ENCODE measurements at places on chromosomes 11 and 22.

DNA sequence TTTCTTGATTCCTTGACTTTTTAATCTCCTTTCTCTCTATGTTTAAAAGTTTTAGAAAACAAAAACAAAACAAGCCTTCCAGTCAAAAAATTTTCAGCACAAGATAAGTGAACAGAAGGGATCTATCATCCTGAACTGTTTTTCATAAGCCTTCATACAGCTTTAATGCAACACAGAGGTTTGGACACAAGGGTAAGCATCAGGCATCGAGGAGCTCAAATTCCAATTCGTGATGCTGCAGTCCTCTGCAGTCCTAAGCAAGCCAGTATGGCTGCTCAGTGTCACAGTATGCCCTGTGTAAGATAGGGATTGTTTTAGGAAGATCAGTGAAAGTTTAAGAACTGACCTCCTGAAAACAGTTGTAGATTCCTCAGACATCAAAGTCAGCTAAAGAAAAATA is 740.9 kb downstream of the NTM start:
- no peak for DNase-seq

- DNase-seq, result no peak
These were observed 762.2 kb downstream of the ETS1 start for GRCh38 chr11:127825183-127825582.

- DNase-seq, result no peak
These were observed 49.7 kb downstream of the LINC01488 start for GRCh38 chr11:69531071-69531716.

DNA sequence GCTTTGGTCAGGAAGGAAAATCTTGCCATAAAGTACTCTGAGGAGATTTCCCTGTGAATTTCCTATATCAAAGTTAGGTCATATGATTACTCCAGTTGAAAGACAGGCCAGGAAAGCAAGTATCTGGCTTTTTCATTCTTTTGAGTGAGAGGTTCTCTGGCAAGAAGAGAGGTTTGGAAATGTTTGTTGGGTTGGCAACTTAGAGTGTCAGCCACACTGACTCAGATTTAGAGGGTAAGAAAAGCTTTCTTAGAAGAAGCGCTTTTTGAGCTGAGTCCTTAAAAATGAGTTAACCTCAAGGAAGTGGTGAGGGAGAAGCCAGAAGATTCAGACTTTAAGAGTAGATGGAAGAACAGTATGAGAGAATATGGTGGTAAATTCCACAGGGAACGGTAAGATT is 86.1 kb upstream of the BDNF start:
- DNase-seq, result no peak

GRCh38 chr11:18191376-18191775 is 18.7 kb downstream of the MRGPRX4 start:
- DNase-seq, result no peak

DNA sequence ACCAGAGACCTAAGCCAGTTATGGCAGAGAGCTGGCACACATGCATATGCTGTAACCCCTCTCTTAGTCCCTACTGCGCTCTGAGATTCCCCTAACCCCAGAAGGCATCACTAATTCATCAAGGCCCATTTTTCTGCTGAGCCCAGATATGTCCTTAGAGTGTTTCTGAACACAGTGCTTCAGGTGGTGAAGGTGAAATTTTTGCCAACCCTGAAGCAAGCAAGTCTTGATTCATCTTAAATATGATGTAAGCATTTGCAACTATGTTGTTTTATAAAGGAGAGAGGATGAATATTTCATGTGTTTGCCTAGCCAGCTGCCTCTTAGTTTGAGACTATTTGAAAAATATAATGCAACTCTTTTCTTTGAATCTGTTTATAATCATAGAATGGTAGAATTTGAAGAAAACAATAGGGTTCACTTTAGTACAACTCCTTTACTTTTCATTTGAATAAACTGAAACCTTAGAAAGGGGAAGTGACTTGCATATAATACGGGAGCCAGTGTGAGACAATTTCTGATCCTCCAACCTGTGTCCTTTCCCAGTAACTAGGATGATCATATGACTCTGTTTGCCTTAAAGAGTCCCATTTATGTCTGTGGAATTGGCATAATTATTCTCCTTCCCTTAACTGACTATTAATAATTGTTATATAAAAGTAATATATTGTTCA is 194.3 kb upstream of the MTNR1B start:
- no peak for DNase-seq

DNA sequence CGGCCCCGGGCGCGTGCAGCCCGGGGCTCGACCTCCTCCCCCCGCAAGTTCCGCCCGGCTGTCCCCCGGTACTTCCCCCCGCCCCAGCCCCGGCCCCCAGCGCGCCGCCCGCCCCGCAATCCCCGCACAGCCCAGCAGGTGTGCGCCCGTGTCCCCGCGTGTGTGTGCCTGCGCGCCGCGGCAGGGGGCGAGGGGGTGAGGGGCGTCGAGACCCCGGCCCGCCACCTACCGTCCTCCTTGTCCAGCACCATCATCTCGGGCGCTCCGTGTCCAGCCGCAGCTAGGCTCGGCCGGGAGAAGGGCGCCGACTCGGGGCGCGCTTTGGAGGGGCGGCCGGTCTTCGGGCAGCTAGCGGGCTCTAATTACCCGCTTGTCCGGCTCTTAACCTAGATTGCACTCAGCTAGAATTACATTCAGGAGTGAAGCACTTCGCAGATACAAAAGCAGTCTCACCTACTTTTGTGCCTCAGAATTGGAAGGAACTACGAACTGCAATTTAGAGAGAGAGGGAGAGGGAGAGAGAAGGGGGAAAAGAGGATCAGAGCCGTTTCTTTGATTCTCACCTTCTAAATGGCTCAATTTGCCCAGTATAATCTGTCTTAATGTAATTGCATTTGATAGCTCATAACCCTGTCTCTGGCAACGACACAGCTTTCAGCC is 439 bp downstream of the LMO1 start:
- no peak for DNase-seq

GRCh38 chr11:85619499-85619898 is 7.6 kb downstream of the DLG2 start:
- no peak for DNase-seq

GRCh38 chr22:19868773-19869471 is 14.2 kb upstream of the GNB1L start:
- DNase-seq, result no peak

GRCh38 chr22:49756201-49756600 is 71.5 kb downstream of the BRD1 start:
- DNase-seq, result no peak

DNA sequence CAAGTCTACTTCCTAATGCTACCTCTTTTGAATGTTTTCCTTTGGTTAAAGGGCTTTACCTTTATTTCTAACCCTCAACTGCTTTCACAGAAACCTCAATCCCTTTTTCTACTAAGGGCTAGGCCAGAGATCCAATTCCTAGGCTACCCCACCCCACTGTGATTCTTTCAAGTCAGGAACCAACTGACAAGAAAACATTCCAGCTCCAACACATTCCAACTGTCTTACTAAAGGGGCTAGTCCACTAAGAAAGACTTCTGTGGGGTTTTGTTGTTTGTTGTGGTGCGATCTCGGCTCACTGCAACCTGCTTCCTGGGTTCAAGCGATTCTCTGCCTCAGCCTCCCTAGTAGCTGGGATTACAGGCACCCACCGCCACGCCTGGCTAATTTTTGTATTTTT is 151.3 kb downstream of the APOL5 start:
- no peak for DNase-seq

GRCh38 chr22:49906799-49907290 is 11.4 kb downstream of the ALG12 start:
- DNase-seq, result no peak

DNA sequence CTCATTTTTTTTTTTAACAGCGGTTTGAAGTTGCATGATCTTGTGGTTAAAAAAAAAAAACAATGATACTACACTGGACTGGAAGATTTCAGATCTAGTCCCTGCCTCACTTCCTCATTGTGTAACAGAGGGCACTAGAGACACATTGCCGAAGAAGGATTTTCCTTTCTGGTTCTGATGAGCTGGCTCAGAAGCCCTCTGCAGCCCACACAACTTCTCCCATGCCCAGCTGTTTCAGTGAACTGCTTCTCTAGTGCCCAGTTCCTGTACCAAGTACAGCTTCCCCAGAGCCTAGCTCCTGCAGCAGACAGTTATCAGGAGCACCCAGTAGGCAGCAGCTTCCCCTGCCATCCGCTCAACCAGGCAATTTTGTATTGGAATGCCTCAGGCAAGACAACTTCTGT is 29.5 kb upstream of the ANO5 start:
- no peak for DNase-seq

DNA sequence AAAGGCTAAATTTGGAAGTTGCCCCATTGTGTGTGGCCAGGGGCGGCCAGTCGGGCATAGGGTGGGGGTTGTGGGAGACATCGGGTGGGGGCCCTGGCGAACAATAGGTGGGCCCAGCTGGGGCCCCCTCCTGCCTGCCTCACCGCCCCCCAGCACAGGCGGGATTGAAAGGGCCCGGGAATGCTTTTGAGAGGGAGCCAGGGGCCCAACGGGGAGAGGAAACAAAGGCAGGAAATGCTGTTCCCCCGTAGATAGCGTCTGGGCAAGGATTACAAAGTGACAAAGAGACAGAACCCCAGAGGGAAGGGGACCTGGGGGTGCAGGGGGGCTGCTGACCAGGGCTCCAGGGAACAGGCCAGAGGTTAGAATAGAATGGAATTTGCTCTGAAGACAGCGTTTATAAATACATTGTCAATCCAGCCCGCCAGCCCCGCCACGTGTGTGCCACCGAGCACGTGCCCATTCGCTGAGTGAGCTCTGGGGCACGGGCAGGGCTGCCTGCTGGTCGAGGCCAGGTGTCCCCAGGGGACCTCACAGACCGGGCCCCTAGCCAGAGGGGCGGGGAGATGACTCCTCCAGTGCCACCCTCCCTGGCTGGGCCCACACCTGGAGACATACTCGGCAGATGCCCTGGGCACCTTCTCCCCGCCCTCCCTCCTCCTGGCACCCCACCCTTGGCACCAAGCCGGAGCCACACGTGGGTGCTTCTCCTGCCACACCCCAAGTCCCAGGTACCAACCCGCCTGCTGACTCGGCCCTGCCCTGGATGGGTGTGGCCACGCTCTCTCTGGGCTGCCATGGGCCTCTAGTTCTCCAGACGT is 9.7 kb downstream of the PDGFB start:
- DNase-seq, result no peak

DNA sequence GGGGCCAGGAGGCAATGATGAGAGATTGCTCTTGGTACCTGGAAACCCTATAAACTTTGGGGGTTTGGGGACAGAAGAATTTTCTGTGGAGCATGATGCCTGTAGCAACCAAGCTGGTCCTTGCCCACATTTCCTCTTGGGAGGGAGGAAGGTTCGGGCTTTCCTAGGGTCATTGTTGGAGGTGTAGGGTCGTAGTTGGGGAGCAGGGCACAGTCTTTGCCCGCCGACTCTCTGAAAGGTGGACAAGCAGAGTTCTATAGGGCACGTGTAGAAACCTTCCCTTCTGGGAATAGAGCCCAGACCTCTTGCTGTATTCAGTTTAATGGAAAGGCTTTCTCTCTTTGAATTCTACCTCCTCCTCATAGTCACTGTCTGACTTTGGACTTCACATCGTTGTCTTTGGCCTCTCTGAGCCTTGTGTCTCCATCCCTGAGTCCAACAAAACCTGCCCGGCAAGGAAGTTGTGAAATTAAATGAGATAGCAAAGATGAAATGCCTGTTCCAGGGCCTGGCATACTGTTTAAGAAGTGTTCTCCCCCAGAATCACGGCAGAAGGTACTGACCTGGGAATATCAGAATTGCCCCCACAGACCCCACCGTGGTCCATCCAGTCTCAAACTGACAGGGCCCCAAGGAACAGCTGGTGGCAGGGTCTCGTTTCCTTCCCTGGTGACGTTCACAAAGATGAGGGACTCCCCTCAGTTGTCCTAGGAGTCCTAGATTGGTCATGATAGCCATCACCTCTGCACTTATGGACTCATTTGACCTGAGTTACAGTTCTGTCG is 1.6 kb downstream of the PRDM11 start:
- DNase-seq, result no peak

DNA sequence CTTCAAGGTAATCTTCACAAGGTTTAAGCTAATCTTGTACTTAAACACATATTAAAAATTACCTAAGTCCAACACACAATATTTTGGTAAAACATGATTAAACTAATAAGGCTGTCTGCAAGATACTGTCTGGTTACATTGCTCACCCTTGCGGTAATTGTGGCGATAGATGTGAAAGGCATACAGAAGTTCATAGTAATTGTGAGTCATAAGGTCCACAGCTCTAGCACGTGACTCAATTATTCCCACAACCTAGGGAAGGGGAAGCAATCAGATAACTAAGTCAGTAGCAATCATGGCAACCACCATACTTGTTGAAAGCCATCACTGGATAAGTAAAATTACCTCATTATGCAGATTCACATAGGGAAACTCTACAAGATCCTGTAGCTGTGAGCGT is 30.5 kb upstream of the FNBP4 start:
- DNase-seq, result peak; percentile 37

GRCh38 chr22:38981005-38981991 is 849 bp upstream of the APOBEC3B start:
- DNase-seq, result no peak

- no peak for DNase-seq
These were observed 676.0 kb downstream of the NTM start for GRCh38 chr11:132046288-132046865.

DNA sequence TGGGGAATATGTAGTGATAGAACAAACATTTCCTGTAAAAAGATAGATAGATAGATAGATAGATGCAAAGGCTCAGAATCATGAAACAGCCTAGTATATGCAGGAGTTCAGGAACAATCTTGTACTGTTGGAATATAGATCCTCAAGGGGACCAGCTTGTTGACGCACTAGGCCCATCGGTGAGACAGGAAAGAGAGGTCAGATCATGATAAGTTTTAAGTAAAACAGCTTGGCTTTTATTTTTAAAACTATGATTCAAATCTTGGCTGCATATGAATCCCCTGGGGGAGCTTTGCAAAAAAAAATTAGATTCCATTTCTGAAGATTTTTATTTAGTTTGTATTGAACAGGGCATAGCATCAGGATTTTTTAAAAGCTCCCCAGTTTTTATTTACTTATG is 185.8 kb downstream of the TRPC6 start:
- no peak for DNase-seq

DNA sequence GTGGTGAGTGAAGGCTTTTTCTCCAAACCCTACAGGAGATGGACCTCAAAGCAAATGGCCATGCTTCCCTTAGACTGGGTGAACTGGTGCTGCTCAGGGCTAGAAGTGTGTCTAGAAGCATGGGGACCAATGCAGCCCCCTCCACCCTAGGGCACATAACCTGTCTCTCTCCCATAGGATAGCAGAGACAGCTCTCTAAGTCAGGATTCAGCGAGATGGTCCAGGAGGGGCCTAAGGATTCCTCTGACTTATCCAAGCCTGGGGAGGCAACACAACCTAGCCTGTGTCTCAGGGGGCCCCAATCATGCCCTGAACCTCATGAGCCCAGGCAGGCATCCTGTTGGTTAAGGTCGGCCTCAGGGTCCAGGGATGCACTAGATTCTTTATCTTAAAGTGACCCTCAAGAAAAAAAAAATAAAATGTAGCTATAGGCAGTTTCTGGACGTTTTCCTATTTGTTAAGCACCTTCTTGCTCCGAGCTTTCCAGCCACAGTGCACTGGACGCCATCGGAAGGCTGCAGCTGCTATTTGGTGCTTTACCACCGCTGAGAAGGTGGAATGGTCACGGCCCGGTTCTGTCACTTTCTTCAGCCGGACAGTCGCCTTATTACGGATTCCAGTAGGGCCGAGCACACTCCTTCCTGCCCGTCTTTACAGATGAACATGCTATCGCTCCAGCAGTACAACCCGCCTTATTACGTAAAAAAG is 5.0 kb upstream of the CCND1 start:
- no peak for DNase-seq

GRCh38 chr11:20739107-20739506 is 69.7 kb downstream of the NELL1 start:
- no peak for DNase-seq

Measured in AG04449 (cell line).